ENCODE measurements at places on chromosomes 6 and 20. TPM values are rescaled to one million over a fixed set of nuclear protein-coding genes. Genes with fewer than 3 reads are reported as not detected.
A peak's percentile ranks its signal among the peaks of the same experiment; 100 is the strongest.

BPIFB2 gene
- total RNA-seq: not detected

GRCh38 chr6:162727322-162728182 lies at the start of the genes PACRG and PRKN:
Gene PACRG (plus strand): TSS chr6:162727974.
Gene PRKN (minus strand): TSS chr6:162727766.
- peak; percentile 98 for DNase-seq

EPHA7 gene
- 18.1 TPM for total RNA-seq

DNA sequence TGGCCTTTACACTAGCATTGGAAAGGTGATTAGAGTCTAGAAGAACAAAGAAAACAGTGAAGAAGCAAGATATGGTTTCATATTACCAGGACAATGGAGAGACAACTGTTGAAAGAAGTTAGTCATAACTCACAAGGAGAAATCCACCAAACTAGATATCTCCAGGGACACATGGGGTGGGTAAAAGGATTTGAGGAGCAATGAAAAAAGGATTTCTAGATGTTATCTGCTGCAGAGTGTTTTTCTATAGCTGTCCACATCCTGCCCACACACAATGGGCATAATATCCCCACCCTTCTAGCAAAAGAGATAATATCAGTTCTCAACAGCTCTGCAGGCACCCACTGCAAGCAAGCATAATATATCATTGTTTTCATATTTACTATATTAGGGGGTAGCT lies 303.1 kb downstream of the HAO1 start:
- DNase-seq: no peak

GRCh38 chr6:37535428-37535758 lies 35.7 kb upstream of the CCDC167 start:
- no peak for DNase-seq

- no peak for DNase-seq
Measured at GRCh38 chr6:21533678-21534077, 59.9 kb upstream of the SOX4 start.

- no peak for DNase-seq
Measured at GRCh38 chr6:20541382-20541781, 7.1 kb downstream of the CDKAL1 start.

- no peak for DNase-seq
Measured at GRCh38 chr6:23529902-23530301, 596.1 kb upstream of the NRSN1 start.

DNA sequence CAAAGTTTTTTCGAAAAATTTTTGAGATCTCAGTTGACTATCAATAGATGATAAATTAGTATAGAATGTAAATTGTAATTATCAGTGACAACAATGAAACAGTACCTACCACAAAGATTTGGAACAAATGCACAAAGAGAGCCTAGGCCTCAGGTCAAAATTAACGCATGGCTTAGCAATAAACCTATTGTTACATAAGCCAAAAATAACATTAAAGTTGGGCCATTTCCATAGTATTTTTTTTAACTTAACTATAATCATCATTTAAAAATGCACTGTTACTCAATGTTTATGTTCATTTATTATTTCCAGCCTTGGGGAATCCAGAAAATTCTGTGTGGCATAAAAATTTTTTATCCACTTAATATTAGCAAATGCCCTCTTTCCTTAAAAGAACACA lies 117.0 kb downstream of the EPB41L2 start:
- DNase-seq: no peak

GRCh38 chr20:16749573-16749972 lies 1.4 kb downstream of the OTOR start:
- DNase-seq: no peak

- no peak for DNase-seq
Measured at GRCh38 chr6:135796643-135797305, 54.7 kb upstream of the PDE7B start.

SAMD3 gene
- 19.8 TPM for total RNA-seq

Measured in spleen (tissue), 13 donors.